ENCODE measurements at places on chromosomes 1 and 21.
A peak's percentile ranks its signal among the peaks of the same experiment; 100 is the strongest.

- no peak for DNase-seq
Observed at GRCh38 chr1:95133687-95134086, 16.5 kb downstream of the TLCD4 start.

DNA sequence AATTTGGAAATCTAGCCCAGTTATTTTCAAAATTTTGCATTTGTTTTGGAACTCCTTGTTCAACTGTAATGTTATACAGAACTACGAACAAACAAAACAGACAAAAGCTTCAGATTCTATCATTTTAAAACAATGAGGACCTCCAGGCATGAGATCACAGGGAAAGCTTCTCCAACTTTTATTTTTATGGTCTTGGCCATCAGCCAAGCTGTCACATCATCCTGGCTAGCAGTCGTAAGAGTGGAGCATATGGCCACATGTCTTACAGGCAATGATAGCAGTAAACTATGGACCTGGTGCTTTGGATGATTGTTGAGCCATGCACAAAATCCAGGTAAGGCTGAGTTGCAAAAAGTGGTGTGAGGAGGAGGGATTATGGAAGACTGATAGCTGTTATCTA lies 299.6 kb downstream of the LMX1A start:
- no peak for DNase-seq

DNA sequence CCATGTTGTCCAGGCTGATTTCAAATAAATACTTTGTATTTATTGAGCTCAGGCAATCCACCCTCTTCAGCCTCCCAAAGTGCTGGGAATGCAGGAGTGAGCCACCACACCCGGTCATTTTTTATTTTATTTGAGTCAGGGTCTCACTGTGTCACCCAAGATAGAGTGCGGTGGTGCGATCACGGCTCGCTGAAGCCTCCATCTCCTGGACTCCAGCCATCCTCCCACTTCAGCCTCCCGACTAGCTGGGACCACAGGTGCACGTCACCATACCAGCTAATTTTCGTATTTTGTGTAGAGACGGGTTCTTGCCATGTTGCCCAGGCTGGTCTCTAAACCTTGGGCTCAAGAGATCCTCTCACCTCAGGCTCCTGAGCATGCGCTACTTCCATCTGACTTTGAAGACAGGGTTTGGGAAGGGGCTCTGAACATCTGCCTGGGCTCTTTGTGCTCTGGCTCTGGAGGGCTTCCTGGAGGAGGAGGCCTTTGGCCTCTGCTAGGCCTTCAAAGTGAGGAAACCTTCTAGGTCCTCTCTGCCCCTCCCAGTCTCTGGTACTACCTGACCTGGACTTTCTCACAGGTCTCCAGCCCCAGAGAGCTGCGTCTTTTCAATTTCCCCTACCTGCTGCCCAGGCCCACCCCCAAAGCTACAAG lies 5.8 kb downstream of the HSPB7 start:
- no peak for DNase-seq

GRCh38 chr1:226627050-226627755 lies 78.6 kb downstream of the STUM start:
- no peak for DNase-seq

GRCh38 chr1:204652497-204652896 lies 33.0 kb downstream of the LRRN2 start:
- peak; percentile 79 for DNase-seq

GRCh38 chr1:184634296-184634695 lies 120.4 kb downstream of the EDEM3 start:
- no peak for DNase-seq

DNA sequence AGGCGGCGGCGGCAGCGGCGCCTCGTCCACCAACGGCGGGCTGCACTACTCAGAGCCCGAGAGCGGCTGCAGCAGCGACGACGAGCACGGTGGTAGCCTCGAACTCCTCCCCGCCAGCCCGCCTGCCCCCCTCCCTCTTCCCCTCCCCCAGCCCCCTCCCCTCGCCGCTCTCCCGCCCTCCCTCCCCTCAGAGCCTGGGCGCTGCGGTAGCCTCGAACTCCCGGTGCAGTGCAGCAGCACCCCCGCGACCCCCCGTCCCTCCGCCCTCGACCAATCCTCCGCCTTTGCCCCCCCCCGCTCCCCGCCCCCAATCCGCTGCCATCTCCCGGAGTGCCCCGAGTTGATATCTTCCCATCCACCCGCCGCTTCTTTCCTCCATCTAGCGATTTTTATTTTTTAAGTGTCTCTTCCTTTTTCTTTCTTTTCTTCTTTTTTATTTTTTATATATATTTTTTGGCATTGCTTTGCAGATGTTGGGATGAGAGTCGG lies 516 bp downstream of the RCOR3 start:
- DNase-seq = no peak

DNA sequence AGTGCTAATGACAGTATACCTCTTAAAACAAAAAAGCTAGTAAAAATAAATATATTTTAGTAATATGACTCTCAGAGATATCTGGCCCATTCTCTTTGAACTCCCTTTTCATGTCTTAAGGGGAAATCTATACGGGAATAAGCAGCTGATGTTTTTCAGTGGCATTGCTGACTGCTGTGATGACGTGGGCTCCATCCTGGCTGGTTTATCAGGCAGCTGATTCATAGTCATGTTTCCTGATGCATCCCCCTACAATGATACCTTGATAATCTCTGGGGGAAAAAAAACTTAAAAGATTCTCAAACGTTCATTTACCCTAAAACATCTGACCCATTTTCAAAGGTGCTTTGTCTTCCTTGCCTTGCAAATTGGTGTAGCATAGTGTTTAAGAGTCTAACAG lies 53.8 kb downstream of the ABCA4 start:
- no peak for DNase-seq

DNA sequence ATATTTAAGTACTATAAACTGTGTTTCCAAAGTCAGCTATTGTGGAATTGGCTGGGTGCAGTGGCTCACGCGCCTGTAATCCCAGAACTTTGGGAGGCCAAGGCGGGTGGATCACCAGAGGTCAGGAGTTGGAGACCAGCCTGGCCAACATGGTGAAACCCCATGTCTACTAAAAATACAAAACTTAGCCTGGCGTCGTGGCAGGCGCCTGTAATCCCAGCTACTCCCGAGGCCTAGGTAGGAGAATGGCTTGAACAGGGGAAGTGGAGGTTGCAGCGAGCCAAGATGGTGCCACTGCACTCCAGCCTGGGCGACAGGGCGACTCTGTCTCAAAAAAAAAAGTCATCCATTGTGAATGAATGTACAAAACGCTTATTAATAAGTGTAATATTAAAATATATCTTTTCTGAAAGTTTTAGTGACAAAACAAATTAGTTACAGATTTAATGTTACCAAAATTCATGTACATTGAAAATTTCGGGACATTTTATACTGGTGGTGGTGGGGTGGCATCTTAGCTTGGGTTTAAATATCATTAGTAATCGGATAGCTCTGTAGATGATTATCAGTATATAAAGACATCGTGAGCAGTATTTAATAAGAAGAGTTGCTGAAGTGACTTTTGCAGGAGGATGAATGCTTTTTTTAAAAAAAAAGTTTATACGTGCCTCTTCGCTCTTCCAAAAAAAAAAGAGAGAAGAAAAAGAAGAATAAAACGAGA lies 503 bp upstream of the SRSF11 start:
- DNase-seq = no peak

DNA sequence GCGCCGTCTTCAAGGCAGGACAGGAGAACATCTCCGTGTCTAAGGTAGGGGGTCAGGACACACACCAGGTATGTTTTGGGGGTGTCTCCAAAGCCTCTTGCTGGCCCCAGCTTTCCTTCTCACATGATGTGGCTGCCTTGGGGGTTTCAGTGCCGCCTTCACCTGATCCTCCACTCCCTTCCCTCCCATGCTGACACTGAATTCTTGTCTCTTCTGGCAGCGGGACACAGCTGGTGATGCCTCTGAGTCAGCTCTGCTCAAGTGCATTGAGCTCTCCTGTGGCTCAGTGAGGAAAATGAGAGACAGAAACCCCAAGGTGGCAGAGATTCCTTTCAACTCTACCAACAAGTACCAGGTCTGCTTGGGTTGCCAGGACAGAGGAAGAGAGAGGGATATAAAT lies 13.5 kb downstream of the ATP1A2 start:
- no peak for DNase-seq

DNA sequence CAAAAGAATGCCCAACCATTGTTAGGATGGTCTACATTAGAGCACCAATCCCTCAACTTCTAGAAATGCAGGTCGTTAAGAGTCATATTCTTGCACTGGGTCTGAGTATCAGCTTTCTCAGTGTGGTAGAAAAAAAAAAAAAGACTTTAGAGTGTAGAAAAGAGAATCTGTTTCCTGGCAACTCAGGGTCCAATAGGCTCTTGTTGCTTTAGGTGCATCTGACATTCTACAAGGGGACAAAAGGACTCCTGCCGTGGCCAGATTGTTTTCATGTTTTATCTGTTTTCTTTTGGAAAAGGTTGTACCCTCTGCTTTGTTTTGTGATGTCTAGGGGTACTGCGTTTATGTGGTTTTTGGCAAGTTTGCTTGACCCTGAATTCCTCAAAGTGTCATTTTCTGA lies 105.4 kb upstream of the KCNK2 start:
- no peak for DNase-seq

DNA sequence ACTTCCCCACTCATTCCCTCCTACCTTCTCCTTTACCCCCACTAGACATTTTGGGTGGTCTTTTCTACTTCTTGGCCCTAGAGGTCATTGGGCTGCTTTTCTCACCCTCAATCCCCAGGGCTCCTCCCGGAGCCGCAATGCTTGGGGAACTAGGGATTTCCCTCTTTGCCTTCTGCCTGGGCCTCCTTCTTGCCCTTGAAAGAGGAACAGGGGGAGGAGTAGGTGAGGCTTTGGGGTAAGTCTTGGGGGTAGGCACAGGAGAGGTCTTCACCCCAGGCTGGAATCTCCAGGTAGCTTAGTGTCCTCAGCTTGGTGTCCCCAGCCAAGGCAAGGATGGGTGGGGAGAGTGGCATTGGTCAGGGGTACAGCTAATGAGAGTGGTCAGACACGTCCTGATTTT lies 56.2 kb upstream of the EPS8L3 start:
- DNase-seq = no peak

DNA sequence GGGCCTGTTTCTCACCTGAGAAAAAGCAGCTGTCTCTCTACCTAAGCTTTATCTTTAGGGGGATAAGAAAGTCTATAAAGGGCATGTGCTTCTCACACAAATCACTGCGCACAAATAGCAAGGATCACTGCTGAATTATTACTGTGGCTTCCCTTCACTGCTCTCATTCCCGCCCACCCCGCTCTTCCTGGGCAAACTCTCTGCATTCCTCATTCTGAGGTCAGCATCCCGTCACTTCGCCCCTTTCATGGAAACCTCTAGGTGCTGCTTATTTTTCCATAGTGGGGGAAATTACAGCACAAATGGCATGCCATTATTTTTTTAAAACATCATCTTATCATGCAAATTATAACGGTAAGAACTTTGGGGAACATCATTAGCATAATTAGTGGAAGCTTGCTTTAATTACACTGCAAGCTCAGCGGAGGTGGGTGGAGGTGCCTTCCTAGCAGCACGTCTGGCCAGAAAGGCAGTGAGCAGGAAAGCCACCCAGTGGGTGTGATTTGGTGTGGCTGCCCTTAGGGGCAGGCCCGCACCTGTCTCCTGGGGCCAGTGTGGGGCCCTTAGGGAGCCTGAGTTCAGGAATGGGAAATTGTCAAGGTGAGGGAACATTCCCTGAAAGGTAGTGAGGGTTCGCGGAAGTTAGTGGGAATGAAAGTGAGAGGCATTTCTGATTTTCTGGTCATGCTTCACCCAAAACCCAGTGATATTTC lies 105.9 kb downstream of the LAMC2 start:
- DNase-seq = no peak

- DNase-seq = no peak
Observed at GRCh38 chr1:61058483-61059245, 23.7 kb upstream of the NFIA start.

DNA sequence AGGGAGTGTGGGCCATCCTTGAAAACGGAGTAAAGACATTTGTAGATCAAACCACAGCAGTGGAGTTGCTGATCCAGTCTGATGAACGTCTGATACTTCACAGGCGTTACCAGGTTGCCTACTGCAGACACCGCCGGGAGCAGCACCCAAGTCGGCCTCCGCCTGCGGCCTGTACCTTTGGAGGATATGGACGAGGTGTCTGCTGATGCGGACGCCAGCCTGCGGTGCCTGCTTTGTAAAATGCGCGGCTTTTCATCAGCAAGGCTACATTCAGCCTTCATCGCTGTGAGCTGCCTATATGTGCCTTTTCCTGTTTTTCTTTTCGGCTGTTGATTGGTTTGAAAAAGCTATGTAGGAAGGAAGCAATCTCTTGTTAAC lies 16.0 kb downstream of the SLX9 start:
- no peak for DNase-seq

GRCh38 chr1:153538315-153538821 lies 2.4 kb downstream of the S100A5 start:
- peak; percentile 87 for DNase-seq

DNA sequence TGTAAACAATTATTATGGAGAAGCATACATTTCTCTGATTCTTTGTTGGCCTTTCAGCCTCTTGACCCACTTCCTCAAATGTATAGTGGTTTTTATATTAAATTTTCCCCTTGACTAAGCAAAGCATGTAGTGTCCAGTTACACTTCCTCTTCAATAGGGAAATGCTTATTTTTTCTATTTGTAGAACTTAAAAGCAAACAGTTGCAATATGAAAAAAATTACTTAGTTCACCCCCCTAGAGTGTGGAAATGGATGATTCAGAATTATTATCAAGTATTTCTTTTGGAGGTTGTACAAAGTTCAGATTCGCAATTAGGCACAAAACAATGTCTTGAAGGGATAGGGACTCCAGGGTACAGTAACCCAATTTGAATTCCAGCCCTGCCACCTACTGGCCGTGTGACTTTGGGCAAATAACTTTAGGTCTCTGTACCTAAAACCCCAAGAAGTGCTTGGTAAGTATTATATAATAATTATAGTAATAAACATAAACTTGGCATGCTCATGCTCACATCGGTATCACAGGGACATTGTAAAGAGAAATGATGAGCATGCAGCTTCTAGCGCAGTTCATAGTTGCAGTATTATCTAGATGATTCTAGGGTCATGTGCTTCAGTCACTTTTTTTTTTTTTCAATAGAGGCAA lies 28.6 kb upstream of the IFNGR2 start:
- no peak for DNase-seq

GRCh38 chr1:62912028-62912638 lies 128.2 kb downstream of the ATG4C start:
- DNase-seq = no peak

DNA sequence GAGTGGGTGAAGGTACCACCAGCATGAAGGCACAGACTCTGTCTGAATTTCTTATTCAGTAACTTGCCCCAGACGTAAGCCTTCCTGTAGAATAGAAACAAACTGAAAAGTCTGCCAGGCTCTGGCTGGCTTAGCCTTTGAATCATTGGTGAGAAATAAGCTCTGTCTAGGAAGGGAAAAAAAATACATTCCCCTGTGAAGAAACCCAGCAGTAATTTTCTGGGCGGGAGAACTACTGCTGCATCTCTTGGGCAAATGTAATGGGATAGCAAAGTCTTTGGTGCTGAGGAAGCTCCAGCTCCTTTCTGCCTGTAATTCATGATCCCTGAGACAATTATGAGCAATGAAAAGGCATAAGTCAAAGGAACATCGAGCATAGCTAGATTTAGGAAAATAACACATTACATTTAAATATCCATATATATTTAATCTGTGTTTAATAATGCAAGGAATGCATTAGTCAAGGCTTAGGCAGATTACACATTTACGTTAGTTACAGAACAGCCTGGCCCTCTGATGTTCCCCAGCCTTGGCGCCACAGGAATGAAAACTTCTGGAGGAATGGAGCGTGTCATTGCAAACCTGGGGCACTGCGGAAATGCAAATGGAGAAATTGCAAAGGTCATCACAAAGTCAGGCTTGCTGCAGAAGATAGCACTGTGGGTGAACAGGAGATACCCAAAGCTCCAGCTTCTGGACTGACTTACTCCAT lies 216.3 kb upstream of the CAMK1G start:
- DNase-seq = no peak

GRCh38 chr1:247218121-247218651 lies 37.7 kb upstream of the VN1R5 start:
- no peak for DNase-seq

Data from NCI-H526 treated with DMSO at 0.1 percent for 48 hours (cell line).